Activated naive CD4-positive, alpha-beta T cell treated with anti-CD3 and anti-CD28 coated beads, Interleukin-2, amount 10 ng/mL, durations not matched to agents 7 days and 5 days (primary cell): ENCODE measurements at places on chromosomes 6 and 20.

DNA sequence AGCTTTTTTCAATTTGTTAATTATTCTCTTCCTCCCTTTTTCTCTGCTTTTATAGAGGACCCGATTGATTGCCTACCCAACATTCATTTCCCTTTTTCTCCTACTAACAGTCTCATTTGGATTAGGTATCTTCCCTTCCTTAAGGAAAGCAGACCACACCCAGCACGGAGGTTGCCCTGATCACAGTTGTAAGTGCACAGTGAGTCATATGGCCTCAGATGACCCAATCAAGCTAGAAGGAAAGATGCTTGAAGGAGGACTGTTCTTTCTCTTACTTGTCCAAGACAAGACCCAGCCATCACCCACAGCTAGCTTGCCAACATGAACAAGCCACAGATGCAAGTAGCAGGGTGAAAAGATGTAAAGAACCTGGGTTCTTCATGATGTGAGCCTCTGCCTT, 518.6 kb downstream of the PKHD1 start:
- DNase-seq: no peak

- no peak for DNase-seq
Measured at GRCh38 chr20:18801516-18801915, 12.1 kb upstream of the SCP2D1 start.

DNA sequence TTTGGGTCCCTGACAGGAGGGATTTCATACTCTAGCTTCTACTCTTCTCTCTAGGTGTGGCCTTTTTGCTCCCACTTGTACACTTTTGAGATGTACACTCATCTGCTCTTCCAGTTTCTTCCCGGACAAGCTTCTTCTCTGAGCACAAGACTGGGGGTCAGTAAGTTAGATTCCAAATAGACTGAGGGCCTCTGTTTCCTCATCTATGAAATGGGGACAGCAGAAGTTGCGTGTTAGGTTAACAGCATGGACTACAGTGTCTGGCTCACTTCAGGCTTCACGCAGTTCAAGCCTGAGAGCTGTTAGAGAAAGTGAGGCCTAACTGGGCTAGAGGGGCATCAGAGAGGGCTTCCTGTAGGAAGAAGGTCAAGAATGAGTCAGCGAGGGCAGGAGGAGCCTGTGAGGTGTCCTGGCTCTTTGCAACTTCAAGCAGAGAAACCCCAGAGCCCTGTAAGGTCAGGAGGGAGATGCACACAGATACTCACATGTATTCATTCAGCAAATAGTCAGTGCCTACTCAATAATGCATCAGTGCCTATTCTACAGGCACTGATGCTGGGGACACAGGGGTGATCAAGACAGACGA, 20.6 kb downstream of the XKR7 start:
- no peak for DNase-seq

GRCh38 chr6:100685747-100686146, 195.4 kb downstream of the ASCC3 start:
- DNase-seq: no peak

DNA sequence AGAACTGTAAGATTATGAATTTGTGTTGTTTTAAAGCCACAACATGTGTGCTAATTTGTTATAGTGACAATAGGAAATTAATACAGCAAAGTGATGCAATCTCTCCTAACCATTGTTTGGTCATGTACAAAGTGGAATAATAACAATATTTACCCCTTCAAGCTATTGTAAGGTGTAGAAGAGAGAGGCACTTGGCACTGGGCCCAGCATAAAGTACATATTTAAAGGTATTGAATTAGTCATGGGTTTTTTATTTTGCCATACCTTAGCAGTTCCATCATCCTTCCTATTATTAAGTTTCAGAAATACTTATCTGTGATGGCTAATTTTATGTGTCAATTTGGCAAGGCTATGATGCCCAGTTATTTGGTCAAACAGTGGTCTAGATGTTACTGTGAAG, 322.4 kb upstream of the TSHZ2 start:
- DNase-seq: no peak

GRCh38 chr20:24783631-24784492, 165.2 kb upstream of the CST7 start:
- DNase-seq: peak; percentile 28

- no peak for DNase-seq
Measured at GRCh38 chr6:155528982-155529453, 73.4 kb upstream of the NOX3 start.

- DNase-seq: no peak
Measured at GRCh38 chr20:48928832-48929725, 7.6 kb downstream of the ARFGEF2 start.

GRCh38 chr6:113954653-113955052, 16.3 kb downstream of the HDAC2 start:
- DNase-seq: no peak

DNA sequence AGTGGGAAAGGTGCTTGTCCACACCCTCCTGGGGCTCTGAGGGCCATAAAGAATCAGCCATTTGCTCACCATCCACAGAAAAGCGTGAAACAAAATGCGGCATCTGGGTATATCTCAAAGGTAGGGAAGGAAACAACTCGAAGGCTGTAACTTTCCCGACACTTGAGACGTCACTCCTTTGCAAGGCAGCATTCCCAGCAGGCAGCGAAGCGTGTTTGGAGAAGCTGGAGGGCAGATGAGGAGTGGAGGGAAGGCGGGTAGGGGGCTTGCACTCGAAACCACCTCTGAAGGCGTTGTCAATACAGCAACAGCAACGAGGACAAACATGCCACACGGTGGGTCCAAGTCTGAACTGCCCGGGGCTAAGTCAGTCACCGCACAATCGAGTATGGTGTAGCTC, 98.4 kb downstream of the FOXC1 start:
- DNase-seq: no peak

DNA sequence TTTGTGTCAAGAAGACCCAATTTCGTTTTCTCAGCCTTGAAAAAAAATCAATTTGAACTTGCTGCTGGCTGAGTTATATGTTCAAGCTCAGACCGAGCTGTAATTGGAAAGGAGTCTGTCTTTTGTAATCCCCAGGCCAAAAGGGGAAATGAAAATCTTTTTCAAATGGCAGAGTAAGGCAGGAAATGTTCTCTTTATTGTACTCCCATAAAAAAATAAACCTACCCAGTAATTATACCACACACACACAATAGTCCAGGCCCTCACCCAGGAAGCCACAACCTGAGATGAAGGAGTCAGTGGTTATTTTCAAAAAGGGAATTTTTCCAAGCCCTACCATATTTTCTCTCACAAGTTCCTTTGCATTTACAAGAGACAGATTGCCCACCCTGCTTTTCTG, 45.3 kb downstream of the CLIC5 start:
- no peak for DNase-seq

- no peak for DNase-seq
Measured at GRCh38 chr6:82836022-82836575, 229.5 kb downstream of the UBE3D start.

GRCh38 chr6:106149472-106150069, 63.4 kb downstream of the PRDM1 start:
- peak; percentile 60 for DNase-seq

DNA sequence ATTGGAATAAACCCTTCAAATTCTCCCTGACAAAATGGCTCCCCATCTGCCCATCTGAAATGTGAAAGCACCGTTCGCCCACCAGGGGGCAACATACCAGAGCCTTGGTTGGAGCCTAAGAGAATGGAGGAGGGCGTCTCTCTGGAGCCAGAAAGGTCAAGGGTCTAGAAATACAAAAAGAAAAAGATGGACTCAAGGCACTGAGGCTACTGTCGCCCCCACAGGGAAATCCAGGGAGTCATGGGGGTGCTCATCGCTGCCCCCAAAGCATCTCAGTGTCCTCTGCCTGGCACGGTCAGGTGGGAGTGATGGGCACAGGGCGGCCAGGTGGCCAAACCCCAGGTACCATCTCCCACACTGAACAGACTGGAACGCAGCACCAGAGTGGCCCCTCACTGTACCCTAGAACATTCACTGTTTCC, 136.3 kb downstream of the ZMYND8 start:
- peak; percentile 62 for DNase-seq

GRCh38 chr20:36231331-36231730, 4.9 kb upstream of the AAR2 start:
- DNase-seq: no peak

- DNase-seq: no peak
Measured at GRCh38 chr20:15022921-15023320, 685.5 kb upstream of the FLRT3 start.

GRCh38 chr6:84428300-84428907, 201.0 kb upstream of the CEP162 start:
- DNase-seq: peak; percentile 26

DNA sequence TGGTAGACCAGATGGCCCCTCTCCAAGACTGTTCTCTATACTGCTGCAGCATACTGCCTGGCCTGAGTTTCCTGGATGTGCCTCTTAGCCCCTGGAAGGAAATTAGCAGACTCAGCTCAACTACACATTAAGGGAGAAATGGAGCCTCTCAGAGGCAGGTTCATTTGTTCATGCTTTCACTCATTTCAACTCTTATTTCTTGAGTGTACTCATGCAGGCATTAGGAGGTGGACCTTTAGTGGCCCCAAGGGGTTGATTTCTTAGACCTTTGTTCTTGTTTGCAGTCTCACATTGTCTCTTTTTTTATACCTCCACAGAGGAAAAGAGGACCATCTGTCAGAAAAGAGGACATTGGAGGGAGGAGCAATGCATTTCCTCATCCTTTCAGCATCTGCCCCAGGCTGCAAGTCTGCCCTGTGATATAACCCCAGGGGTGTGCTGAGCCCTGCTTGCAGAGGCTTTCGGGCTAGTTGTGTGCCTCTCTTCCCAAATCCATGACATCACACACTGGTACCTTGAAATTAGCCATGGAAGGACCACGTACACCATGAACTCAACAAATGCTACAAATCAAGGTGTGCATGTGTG, 456.2 kb downstream of the CD83 start:
- no peak for DNase-seq

GRCh38 chr6:135791441-135791840, 60.1 kb upstream of the PDE7B start:
- no peak for DNase-seq

GRCh38 chr6:80679992-80680391, 573.5 kb downstream of the BCKDHB start:
- DNase-seq: no peak

DNA sequence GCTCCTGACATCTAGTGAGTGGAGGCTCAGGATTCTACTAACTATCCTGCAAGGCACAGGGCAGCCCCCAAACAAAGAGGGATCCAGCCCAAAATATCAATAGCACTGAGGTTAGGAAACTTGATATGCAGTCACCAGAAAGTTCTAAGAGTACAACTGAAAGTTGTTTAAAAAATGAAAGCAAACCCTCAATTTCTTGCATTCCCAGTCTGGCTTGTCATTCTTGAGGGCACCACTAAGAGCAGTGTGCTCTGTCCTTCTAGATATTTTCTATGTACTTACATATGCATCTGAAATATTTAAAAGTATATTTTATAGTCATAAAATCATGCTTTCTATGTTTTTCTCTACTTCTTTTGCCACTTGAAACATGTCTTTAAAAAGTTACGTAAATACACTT, 35.9 kb downstream of the CST8 start:
- DNase-seq: no peak

- no peak for DNase-seq
Measured at GRCh38 chr6:89254569-89254968, 37.4 kb upstream of the GABRR1 start.

DNA sequence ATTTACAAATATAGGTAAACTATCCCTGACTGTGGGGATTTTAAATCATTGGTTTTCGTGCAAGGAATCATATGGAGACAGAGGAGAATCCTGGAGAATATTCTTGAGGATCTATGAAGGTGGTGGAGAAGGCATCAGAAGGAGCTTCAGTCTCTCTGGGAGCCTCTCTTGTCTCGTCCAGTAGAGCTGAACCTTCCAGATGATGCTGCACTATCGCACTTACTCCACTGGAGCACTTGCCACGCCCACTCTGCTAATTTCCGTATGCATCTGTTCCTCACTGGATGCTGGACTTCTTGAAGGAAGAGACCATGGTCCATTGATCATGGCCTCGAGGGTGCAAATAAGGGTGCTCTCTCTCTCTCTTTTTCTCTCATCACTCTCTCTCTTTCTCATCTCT, 36.8 kb downstream of the C6orf118 start:
- DNase-seq: no peak

- DNase-seq: no peak
Measured at GRCh38 chr20:43318755-43319297, 129.1 kb upstream of the PTPRT start.

DNA sequence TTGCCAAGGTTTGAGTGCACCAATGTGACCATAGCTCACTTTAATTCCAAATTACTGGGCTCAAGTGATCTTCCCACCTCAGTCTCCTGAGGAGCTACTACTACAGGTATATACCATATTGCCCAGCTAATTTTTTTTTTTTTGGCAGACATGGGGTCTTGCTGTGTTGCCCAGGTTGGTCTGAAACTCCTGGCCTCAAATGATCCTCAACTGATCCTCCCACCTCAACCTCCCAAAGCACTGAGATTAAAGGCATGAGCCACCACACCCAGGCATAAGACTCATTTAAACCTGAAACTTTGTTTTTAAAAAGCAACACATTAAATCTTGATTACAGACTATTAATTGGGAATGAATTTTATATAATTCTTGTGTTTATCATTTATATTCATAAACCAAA, 67.7 kb downstream of the ARHGAP18 start:
- no peak for DNase-seq

DNA sequence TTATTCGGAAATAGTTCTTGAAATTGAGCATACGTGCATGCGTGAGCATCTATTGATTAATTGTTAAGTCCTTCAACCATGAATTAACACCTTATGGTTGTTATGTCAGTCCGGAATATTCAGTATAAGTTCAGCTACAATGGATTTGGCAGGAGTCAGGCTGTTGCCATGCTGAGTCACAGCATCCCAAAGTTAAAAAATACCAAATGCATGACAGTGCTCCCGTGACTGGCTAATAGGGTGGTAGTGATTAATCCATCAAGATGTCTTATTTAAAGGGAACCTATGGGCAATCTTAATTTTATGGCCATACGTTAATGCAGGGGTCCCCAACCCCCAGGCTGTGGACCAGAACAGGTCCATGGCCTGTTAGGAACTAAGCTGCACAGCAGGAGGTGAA, 10.5 kb downstream of the RAE1 start:
- no peak for DNase-seq

- no peak for DNase-seq
Measured at GRCh38 chr20:7940341-7940740, at the start of gene HAO1. Gene HAO1, minus strand, starts transcription at chr20:7940458. Its CDS starts 36 bp downstream, at chr20:7940422.

DNA sequence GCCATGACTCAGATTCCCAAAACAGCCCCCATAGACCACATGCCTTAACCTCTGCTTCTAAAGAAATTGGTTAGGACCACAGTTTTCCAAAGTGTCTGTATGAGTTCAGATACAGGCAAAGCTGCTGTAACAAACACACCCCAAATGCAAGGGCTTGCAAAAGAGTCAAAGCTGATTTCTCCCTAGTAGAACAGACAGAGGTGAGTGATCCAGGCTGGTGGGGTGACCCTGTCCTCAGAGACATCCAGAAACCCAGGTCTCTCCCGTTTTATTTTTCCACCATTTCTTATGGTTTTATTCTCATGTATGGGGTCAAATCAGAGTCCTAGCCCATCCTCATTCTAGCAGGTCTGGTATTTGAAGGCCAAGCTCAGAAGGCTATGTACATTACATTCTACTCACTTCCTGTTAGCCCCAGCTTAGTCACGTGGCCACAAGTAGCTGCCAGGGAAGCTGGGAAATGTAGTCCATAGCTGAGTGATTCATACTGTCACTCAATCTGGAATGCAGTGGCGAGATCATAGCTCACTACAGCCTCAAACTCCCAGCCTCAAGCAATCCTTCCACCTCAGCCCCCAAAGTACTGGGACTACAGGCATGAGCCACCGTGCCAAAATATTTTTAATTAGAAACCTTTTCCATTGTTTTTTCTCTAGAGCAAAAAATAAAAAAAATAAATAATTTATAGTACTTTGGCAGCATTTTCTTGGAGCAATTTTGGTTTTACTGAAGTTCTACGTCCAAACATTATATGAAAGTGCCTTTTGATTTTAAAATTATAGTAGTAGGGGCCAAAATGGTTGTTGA, 175.2 kb downstream of the ZMYND8 start:
- DNase-seq: peak; percentile 26
